ENCODE measurements at places on chromosomes 7 and 10.

- DNase-seq: no peak
Measured at GRCh38 chr10:58856508-58857240, 319.8 kb upstream of the PHYHIPL start.

DNA sequence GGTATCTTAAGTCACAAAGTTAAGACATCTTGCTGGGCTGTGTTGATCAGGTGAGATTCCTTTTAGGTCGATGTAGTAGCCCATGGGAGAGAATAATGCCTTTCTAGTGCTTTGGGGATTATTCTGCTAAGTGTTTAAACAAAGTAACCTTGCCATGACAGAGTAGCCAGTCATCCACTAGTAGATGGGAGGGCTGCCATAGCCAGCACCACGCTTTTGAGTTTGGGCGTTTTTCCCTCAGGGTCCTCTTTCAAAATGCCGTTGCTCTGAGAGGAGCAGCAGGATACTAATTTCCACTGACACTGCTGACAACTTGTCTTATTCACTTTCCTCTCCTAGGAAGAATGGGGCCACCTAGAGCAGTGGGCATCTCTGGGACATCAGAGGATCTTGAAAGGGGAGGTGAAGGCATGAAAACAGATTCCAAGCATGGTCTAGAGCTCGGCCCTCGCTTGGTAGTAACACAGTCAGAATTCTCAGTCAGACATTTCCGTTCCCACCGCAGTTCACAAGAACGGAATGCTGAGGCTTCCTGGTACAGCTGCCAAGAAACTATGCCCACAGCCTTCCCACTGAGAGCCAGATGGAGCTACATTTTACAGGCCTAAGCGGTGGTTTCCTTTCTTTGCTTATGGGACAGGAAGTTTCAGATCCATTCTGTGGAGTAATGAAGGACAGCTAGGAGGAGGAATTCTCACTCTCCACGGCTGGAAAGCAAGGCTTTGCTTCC is 15.3 kb upstream of the RSU1 start:
- no peak for DNase-seq

- no peak for DNase-seq
Measured at GRCh38 chr10:92737484-92737883, 47.7 kb downstream of the HHEX start.

- peak; percentile 20 for DNase-seq
Measured at GRCh38 chr7:92837000-92837749, 802 bp upstream of the CDK6 start.

GRCh38 chr7:73822319-73823173 is 8.2 kb upstream of the CLDN4 start:
- DNase-seq: no peak

GRCh38 chr7:52021343-52021742 is 704.7 kb upstream of the COBL start:
- no peak for DNase-seq

GRCh38 chr7:15648461-15648961 is 38.0 kb downstream of the MEOX2 start:
- DNase-seq: no peak

DNA sequence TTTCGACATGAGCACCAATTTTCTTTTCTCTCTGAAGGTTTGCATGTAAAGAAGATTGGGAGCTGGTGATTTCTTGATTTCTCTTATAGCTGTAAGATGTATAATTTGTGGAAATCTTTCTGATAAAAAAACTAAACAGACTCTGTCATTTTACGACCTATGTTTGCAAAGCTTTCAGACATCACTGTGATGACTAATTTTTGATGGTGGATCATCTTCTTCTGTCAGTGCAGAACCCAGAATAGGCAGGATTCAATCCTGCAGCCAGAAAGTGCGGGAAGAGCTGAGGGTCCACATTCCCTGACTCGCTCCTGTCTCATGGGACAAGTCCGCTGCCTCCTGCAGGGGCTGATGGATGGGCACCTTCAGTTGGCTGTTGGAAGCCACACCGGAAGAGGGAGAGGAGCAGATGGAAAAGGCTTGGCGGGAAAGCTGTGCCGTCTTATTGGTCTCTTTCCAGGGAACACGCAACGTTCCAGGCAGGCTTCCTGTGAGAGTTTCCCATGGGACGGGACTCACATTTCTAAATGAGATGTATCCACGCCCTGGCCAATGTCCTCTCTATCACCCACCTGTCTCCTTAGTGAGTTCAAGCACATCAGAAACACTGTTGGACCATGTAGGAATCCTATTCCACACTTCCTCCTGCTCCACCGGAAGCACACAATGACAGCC is 186.9 kb downstream of the PRPF18 start:
- no peak for DNase-seq

- DNase-seq: peak; percentile 15
Measured at GRCh38 chr10:13099144-13099665, 758 bp upstream of the OPTN start.

GRCh38 chr7:149071641-149072437 is 18.7 kb downstream of the ZNF786 start:
- peak; percentile 43 for DNase-seq

DNA sequence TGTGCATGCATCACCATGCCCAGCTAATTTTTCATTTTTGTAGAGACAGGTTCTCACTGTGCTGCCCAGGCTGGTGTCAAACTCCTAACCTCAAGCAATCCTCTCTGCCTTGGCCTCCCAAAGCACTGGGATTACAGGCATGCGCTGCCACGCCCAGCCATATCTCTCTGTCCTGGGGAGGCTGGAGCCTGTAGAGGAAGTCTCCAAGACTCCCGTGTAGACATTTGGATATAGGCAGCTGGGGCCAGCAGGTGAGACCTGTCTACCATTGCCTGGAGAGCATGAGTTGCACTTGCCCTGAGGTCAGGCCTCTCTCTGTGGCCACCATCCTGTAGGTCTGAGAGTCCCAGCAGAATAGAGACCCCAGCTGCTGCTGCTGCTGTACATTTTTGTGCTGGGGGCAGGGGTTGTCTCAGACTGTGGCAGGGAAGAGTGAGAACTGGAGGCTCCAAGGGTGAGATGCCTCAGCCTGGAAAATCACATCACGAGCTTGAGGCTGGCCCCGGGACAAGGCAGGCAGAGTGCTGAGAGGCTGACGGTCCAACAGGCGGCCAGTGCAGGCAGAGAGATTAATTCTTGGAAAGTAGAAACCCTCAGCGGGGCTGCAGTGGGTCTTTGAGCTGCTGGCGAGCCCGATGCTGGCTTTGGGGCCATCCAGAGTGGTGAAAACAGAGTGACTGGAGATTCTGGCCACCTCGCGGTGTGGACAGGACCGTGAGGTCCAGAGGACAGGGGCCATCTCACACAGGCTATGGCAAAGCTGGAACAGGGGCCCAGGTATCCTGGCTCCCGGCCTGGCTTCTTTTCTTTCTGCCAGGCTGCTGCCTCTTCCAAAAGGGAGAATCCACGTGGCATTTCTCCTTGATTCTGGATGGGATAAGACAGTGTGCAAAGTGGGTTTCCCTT is 60.9 kb downstream of the TMEM270 start:
- DNase-seq: no peak

GRCh38 chr7:86904949-86905834 is 154.3 kb downstream of the ELAPOR2 start:
- no peak for DNase-seq

GRCh38 chr7:45973725-45974532 is 52.9 kb upstream of the IGFBP3 start:
- no peak for DNase-seq

GRCh38 chr7:47893721-47894365 is 54.4 kb downstream of the PKD1L1 start:
- no peak for DNase-seq

DNA sequence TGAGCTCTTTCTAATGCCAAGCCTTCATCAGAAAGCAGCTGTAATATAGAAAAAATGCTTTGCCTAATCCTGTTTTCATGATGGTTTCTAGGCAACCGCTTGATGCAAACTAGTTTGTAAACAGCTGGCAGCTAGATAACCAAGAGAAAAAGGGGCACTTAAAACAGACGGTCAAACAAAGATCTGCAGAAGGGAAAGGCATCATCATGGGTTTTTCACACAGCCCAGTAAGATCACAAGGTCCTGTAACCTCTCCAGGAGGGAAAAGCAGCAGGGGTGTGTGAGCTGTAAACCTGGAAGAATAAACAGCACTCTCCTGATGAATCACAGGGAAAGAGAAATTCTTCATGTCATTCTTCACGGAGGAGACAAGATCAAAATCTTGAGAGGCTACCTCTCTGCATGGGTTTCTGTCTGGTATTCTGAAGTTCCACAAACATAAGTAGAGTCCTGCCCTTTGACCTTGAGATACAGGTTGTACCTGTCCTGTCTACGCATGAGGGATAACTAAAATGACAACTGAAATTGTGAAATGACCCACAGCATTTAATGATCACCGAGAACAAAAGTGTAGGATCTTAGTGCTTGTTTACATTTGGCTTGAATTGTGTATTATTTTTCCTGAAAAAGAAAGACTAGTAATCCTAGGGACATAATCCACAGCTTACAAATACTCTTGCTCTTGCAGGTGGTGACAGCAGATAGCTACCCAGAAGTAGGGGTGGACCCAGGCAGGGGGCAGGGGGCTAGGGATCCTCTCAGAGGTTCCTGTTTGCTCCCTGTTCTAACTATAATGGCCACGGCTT is 48.0 kb downstream of the CREB3L2 start:
- DNase-seq: no peak

- DNase-seq: no peak
Measured at GRCh38 chr10:14040787-14041631, 289.7 kb downstream of the FRMD4A start.

GRCh38 chr7:64494912-64495461 is 67.9 kb downstream of the ZNF680 start:
- no peak for DNase-seq
